CMK (cell line): ENCODE measurements at places on chromosomes 13 and 19.

DNA sequence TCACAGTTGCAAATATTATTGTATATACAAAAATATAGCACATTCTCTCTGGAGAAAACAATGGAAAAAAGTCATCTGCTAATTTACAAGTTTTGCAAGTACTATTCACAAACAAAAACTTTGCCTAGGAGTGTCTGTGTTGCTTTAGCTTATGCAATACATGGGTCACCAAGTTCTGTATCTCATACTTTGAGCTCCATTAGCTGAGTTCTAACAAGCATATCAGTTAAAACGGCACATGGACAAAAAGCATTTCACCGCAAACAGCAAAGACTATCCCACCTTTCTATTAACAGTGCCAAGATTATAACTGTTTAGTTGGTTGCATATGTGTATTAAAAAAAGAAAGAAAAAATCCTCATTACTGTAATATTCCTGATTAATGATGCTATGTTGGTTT is 4.6 kb downstream of the SPRY2 start:
- DNase-seq = no peak

DNA sequence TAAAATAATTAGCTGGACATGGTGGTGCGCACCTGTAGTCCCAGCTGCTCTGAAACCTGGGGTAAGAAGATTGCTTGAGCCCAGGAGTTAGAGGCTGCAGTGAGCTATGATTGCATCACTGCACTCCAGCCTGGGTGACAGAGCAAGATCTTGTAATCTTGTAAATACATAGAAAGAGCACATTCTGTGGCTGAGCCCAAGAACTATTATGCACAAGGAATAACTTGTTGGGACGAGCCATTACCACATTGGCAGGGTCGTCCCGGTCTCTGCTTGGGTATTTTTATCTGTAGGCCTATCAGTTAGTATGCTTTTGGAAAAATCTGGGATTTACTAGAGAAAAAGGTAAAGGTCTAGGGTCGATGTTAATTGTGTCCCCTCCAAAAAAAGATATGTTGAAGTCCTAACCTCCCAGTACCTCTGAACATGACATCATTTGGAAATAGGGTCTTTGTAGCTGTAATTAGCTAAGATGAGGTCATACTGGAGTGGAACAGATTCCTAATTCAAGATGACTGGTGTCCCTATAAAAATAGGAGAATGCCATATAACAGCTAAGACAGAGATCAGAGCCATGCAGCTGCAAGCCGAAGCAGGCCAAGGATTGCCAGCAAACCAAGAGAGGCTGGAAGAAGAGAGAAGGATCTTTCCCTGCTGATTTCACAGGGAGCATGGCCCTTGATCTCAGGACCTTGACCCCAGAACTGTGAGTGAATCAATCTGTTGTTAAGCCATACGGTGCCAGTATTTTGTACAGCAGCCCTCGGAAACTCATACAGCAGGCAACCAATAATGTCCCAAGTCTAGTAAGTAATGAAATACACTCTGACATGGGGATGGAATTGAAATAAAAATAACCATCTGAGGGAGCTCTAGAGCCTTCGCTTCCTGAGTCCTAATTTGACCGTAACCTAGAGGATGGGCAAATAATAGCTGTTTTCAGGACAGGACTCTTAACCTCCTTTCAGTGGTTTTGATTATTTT is 77.0 kb downstream of the TM9SF2 start:
- no peak for DNase-seq

DNA sequence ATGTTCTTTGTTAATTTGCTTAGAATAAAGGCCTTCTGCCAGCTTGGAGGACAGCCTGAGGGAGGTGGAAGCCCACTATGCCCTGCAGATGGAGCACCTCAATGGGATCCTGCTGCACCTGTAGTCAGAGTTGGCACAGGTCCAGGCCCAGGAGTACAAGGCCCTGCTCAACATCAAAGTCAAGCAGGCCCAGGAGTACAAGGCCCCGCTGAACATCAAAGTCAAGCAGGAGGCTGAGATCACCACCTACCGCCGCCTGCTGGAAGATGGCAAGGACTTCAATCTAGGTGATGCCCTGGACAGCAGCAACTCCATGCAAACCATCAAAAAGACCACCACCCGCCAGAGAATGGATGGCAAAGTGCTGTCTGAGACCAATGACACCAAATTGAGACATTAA is 41.7 kb downstream of the ZNF85 start:
- no peak for DNase-seq

DNA sequence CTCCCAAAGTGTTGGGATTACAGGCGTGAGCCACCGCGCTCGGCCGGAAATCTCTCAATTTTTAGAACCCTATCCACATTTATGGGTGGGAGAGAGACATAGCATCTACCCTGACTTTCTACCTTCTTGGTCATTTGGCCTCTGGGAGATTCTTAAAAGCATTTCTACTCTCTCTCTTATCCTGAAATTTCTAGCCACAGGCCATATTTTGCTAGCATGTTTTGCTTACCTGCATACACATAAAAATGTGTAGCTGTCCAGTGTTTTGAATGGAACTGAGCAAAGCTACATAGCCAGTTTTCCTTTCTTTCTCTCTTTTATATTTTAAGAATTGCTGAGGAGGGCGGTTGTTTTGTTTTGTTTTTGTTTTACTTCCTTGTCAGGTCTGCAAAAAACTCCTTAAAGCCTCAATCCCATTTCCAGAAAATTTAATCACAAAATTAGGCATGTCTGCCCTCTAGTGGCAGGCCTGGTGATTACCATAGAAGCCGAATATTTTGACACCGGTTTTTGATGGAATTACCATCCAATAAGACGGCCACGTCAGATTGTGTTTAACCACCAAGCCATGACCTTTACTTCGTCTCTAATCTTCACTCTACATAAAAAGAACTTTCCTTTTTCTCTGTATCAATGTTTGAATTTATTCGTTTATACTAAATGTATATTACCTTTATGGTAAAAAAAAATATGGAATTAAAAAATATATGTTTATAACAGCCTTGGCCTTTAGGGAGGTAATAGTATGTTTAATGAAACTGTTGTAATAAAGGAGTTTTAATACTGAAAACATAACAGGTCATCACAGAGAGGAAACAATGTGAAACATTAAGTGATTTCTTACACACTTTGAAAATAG is 34.4 kb upstream of the OXGR1 start:
- no peak for DNase-seq

GRCh38 chr19:35776102-35776788 is 881 bp downstream of the ARHGAP33 start:
- no peak for DNase-seq

DNA sequence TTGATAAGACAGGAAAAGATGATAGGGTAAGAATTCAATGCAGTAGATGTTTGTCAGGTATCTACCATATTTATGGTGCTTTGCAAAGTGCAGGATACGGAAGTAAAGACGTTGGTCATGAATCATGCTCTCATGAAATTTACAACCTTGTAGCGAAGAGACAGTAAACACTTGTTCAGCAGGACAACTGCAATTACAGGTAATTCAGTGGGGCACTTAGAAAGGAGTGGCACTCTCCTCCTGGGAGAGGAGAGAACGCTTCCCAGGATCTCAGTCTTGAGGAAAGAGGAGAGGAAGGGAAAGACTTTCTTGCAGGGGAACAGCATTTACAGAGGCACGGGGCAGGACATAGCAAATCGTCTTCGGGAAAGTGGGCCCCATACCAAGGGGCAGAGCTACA is 46.4 kb downstream of the SOX1 start:
- DNase-seq = no peak

GRCh38 chr13:48818495-48819356 is 157.0 kb upstream of the FNDC3A start:
- DNase-seq = no peak

DNA sequence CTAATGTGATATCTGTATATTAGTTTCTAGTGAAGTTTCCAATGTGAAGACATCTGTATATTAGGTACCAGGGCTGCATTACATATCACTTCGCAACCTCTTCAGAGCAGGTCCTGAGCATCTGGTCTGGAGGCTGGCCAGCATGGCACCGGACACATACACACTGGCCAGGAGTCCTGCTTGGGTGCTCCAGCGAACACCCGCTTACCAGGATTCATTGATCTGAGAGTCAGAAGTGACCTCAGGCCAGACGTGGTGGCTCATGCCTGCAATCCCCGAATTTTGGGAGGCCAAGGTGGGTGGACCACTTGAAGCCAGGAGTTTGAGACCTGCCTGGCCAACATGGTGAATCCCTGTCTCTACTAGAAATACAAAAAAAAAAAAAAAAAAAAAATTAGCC is 93.0 kb upstream of the IRS2 start:
- DNase-seq = no peak

DNA sequence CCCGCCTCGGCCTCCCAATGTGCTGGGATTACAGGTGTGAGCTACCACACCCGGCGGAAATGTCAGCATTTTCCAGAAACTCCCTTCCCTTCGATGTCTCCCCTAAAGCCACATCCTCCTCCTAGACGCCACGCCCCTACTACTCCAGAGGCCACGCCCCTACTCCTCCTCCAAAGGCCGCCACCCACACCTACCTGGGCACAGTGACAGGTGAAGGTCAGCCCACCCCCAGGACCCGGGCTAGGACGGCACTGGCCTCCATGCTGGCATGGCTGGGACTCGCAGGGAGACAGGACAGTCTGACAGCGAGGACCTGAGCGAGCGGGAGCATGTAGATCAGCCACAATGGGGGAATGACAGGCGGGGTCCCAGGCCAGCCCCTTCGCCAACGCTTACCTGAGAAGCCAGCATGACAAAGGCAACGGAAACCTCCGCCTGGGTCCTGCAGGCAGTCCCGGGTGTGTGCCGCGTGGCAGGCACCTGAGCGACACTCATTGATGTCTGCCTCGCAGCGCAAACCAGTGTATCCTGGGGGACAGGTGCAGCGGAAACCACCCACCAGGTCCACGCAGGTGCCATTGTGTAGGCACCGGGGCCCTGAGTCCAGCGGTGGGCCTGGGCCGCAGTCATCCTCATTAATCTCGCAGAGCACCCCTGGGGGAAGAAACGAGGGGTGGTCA is 22.0 kb downstream of the NOTCH3 start:
- no peak for DNase-seq

DNA sequence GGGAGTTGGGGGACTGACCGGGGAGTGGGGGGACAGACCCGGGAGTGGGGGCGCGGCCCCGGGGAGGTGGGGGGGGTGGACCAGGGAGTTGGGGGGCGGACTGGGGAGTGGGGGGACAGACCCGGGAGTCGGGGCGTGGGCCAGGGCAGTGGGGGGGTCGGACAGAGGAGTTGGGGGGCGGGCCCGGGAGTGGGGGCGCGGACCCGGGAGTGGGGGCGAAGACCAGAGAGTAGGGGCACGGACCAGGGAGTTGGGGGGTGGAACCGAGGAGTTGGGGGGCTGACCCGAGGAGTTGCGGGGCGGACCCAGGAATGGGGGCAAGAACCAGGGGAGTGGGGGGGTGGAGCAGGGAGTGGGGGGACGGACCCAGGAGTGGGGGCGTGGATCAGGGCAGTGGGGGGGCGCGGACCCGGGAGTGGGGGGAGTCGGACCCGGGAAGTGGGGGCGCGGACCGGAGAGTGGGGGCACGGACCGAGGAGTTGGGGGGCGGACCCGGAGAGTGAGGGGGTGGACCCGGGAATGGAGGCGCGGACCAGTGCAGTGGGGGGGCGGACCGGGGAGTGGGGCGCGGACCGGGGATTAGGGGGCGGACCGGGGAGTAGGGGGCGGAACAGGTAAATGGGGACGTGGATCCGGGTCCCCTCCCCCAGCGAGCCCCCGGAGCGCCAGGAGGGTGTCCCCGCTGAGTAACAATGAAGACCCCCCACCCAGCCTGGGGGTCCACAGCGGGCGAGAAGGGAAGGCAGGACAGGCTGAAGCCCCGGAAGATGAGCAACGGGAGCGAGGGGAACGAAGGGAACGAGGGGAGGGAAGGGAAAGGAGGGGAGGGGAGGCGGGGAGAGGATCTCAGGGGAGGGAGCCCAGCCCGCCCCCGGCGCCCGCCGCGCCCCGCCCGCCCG is 589 bp downstream of the R3HDM4 start:
- DNase-seq = no peak

DNA sequence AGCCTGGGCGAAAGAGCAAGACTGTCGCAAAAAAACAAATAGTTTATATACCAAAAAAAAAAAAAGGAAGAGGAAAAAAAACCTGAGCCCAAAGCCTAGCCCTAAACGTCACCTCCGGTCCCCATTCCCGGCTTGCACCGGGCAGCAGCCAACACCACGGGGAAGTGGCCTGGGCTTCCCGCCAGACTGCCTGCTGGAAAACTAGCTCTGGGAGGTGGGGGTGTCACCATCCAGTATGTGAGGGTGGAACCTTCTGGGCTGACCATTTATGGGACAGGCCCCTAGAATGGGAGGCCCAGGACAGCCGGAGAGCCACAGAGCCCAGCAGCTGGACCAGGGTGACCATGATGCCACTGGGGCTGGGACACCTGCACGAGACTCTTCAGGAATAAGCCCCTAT is 37.3 kb downstream of the IL12RB1 start:
- DNase-seq = no peak

DNA sequence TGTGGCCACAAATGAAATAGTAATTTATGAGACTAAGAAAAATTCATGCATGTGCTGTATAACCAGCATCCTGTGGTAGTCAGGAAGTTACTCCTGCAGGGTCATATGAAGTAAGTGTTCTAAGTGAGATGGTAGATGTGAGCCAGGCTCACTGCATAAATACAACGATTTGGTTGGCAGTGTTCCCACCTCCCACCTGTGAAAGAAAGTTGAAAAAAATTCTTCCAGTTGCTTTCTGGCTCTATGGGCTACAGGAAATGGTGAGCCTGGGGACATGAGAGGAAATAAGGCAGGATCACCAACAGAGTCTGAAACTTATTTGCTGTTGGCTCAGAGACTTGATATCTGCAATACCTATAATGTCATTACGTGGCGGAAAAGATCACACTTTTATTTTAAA is 301.7 kb upstream of the SPRY2 start:
- DNase-seq = no peak

DNA sequence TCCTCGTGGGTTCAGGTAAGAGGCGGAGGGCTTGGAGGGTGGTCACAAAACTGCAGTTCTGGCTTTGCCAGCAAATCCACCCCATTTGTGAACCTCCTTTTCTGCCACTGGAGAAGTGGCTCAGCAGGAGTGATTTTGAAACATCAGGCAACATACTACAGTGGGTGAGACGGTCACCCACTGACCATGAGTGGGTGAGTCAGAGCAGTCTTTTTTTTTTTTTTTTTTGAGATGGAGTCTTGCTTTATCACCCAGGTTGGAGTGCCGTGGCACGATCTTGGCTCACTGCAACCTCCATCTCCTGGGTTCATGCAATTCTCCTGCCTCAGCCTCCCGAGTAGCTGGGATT is 3.0 kb downstream of the TOMM40 start:
- DNase-seq = no peak

- no peak for DNase-seq
These were observed 64.7 kb downstream of the ZNF823 start for GRCh38 chr19:11674067-11674492.

GRCh38 chr19:35545001-35545854 is at the start of gene TMEM147:
Gene TMEM147, plus strand, starts transcription at chr19:35545626. Its CDS starts 114 bp downstream, at chr19:35545740.
- peak; percentile 75 for DNase-seq

DNA sequence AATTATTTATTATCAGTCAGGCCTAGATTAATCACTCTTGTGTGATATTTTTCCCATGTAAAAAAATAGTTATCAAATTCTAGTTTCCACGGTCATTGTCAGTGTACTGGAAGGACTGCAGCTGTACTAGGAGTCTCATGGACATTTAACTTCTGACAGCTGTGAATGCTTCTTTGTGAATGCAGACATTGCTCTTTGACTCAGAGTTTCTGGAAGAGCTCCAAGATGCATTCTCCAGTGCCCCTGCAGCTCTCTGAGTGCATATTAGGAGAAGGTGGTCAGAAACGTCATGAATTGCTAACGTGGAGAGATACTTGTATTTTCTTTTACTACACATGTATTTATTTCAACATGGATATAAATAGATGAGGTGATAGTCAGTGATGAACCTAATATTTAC is 9.7 kb upstream of the SLITRK5 start:
- no peak for DNase-seq

- DNase-seq = no peak
These were observed 18.5 kb upstream of the LPAR6 start for GRCh38 chr13:48431431-48431830.
